ENCODE measurements at places on chromosomes 11 and 22.

DNA sequence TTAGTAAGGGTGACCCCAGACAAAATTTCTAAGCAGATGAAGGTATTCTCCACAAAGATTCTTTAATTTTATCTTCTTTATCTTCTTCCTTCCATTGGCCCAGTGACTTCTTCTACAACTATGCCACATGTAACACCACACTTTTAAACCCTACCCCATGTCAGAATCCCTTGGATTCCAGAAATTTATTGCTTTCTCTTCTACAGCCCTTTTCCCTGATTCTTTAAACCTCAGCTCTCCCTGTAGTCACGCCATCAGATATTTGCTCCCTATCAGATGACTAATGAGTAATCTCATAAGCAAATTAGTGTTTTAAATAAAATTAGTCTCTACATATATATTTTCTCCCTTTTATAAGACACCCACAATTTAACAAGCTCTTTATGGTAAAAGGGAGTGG, 423.4 kb upstream of the CHORDC1 start:
- no peak for DNase-seq

- DNase-seq, result no peak
These were observed 19.0 kb upstream of the RASD2 start for GRCh38 chr22:35521358-35522224.

- no peak for DNase-seq
These were observed 9.8 kb downstream of the PACSIN2 start for GRCh38 chr22:43005106-43005505.

DNA sequence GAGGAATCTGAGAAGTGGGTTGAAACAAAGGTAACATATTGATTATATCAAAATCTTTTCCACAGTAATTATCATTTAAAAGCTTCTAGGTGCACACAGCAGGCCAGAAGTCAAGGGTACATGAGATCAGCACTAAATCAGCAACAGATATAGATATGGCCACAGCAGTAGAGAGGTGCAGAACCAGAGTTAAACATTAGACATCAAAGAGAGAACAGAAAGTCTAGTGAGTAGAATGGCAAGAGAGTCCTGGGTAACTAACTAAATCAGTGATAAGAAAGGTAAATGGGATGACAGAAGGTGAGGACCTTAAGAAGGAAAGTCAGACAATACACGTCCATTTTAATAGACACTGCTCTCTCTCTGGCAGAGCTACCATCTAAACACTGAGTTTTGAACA, 119.5 kb upstream of the GRIA4 start:
- DNase-seq, result no peak

DNA sequence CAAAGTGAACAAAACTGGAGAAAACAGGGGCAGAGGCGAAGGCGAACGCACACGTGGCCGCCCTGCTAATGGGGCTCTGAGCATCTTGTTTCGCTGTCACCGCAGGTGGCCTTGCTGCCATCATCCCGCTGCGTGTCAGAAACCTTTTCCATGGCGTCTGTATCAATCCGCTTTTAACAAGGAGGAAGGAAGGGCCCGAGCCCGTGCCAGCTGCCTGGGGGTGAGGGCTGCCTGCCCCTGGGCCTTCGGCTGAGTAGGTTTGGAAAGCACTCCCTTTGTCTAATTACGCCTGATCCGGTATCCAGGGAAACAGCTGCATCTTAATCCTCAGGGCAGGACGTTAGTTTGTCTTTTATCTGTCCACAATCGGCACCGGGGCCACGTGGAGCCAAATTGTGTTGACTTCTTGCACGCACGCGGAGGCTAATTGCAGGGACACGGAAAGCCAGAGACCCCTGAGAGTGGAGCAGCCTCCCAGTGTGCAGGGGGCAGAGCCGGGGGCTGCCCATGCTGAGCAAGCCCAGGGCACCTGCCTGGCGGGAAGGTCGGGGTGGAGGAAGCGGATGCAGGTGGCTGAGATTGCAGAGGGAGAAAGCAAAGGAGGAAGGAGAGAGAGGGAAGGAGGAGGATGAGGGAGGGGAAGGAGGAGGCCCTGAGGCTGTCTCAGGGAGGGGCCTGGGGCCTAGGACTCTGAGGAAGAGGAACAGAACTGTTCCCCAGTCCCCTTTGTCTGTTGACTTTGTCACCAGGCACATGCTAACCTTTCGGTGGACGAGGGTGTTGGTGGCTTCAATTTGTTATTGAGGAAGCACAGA, 19.2 kb upstream of the TH start:
- DNase-seq, result no peak

DNA sequence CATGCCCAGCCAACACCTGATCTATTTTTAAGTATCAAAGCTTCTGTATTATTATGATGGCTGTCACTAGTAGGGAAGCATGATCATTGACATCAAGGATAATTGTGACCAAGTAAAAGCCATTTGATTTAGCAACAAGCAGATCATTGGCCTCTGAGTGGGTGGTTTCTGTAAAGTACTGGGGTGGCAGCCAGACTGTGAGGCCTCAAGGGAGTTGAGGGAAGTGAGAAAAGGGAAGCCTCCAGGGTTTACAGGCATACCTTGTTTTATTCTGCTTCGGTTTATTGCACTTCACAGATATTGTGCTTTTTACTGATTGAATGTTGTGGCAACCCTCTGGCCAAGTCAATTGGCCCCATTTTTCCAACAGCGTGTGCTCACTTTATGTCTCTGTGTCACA, 60.1 kb downstream of the PRR5L start:
- no peak for DNase-seq

- DNase-seq, result no peak
These were observed 196.5 kb downstream of the FAM76B start for GRCh38 chr11:95593111-95593510.

DNA sequence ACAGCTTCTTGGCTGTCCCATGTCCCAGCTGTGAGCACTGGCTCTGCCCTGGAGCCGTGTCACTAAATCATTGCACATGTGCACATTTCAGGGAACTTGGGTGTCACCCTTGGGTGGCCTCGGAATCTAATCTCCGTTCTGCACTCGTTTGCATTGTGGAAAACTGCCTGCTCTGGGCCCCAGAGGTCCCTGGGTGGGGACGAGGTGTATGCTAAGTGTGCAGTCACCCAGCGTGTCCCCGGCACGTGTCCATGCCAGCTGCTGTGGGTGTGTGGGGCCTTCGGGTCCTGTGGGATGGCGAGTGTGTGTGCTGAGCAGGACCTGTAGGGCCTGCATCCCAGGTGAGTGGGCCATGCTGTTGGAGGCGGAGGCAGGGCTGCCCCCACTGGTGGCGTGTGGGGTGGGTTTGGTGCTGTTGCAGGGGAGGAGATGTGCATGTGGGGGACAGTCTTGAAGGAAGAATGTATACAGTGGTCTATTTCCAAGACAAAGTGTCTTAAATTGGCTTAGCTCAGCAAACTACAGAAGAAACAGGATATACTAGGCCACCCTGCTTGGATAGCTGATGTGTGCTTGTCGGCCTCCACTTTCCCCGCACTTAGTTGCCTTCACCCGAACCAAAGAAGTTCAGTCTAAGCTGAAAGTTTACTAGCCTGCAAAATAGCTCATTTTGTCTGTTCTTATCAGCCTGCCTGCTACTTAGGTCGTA, 14.6 kb downstream of the TANGO2 start:
- DNase-seq, result no peak

DNA sequence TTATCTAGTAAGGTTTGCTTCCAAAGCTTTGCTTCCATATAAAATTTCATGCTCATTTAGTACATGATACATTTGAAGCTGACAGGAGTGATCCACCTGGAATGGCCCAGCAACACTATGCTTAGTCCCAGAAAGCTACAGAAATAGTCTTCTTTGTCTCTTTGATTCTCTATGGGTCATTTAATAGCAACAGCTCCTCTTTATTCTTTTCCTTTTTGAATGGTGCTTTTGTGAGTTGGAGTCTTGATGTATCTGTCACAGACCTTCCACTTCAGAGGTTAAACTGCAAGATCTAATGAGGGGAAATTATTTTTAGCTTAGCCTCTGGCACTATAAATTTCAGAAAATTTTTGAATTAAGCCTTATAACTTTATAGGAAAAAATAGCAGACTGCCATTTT, 509.5 kb downstream of the KCNA4 start:
- DNase-seq, result no peak

- DNase-seq, result peak; percentile 65
These were observed 11.7 kb downstream of the TECTA start for GRCh38 chr11:121112498-121113455.

Data from glutamatergic neuron (in vitro differentiated cells).